ENCODE measurements at places on chromosomes 1 and 21.

DNA sequence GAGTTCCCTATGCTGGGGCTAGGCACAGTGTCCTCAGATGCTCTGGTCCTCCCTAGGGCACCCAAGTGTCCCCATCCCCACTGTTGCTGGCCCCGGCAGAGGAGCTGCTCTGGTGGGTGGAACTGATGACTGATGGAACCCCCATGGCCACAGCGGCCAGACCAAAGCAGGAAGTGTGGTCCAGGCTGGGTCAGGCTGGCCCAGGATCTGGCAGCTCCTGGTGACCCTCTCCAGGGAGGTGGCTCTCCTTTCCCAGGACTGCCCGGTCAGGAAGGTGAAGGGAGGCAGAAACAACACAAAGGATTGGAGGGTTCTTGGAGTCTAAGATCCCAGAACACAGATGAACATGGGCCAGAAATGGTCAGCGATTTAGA, 1.1 kb downstream of the NKAIN1 start:
- DNase-seq = no peak

GRCh38 chr1:150441121-150441520, 46.1 kb upstream of the TARS2 start:
- DNase-seq = no peak

- no peak for DNase-seq
These were observed 201.7 kb downstream of the FGGY start for GRCh38 chr1:59498640-59499039.

DNA sequence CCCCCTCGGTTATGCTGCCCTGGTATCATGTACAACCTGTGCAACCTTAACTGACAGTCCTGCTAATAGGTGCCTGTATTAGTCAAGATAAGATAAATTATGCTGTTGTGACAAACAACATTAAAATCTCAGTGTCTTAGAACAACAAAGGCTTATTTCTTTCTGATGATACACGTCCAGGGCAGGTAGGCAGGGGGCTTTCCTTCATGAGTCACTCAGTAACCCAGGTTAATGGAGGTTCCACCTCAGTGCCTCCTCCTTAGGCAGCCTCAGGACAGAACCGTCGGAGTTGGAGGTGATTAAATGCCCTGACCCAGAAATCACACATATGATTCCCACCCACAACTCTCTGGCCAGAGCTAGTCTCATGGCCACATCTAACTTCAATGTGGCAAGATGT, 94.6 kb upstream of the CASZ1 start:
- DNase-seq = no peak

GRCh38 chr1:234771642-234772344, 161.8 kb upstream of the IRF2BP2 start:
- DNase-seq = no peak

DNA sequence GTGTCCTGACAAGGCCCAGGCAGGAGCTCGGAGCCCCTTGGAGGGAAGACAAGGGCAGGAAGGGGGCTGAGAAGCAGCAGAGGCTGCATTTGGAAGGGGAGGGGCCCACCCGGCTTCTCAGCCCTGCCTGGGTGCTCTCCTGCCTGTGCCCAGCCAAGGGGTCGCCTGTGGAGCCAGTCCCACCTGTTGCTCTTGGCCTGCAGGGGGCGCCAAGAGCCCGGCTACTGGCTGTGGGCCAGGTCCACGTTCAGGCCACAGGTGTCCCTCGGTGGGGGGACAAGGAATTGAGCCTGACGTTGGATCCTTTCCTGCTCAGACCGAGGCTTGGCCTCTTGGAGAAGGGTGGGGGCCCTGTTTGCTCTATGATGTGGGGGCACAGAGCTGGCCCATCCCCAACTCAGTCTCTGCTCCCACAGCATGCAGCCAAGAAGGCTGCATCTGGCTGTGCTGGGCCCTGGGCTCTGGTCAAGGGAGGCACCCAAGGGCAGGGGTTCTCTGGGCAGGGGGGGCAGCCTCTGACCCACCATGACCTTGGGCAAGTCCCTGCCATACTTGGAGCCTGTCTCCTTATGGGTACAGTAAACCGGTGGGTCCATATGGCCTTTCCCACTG, 10.9 kb downstream of the WNT4 start:
- DNase-seq = no peak

GRCh38 chr1:25572708-25573590, 29.5 kb downstream of the LDLRAP1 start:
- DNase-seq = peak; percentile 37

- no peak for DNase-seq
These were observed 42.8 kb upstream of the MARK1 start for GRCh38 chr1:220485131-220485530.

DNA sequence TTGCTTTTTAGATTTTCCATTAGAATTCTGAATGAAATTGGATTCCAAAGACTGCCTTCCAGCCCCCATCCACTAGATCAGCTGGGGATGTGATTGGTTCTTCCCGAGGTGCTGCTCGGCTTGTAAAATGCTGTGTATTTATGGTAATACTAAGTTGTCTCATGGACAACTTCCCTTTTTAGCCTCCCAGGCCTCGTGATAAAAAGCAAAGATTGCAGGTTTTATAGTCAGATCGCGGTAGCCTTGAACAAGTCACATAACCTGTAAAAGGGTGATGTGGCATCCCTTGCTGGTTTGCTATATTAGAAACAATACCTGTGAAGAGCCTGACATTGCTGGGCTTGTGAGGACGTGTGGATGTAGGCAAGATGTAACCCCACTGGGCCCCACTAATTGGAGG, 10.4 kb downstream of the MUL1 start:
- no peak for DNase-seq

DNA sequence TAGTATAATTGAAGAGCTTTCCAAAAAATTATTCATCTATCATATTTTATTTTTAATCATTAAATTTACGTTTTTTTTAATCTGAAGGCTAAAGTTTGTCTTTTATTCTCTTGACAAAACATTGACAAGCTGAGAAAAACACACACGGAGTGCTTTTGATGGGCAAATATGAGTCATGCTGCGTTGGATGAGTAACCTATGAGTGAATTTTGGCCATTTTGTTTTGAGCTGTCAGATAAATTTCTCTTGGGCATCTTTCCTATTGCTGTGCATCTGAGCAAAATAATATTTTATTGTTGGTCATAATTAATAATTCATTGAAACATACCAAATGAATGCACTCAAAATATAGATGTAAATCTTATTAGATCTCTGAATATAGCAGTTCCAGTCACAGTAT, 1144.1 kb upstream of the ADGRL2 start:
- DNase-seq = no peak

- no peak for DNase-seq
These were observed 91.9 kb downstream of the COLGALT2 start for GRCh38 chr1:183945428-183946319.

GRCh38 chr1:52139817-52140540, 1.9 kb upstream of the ZFYVE9 start:
- no peak for DNase-seq

DNA sequence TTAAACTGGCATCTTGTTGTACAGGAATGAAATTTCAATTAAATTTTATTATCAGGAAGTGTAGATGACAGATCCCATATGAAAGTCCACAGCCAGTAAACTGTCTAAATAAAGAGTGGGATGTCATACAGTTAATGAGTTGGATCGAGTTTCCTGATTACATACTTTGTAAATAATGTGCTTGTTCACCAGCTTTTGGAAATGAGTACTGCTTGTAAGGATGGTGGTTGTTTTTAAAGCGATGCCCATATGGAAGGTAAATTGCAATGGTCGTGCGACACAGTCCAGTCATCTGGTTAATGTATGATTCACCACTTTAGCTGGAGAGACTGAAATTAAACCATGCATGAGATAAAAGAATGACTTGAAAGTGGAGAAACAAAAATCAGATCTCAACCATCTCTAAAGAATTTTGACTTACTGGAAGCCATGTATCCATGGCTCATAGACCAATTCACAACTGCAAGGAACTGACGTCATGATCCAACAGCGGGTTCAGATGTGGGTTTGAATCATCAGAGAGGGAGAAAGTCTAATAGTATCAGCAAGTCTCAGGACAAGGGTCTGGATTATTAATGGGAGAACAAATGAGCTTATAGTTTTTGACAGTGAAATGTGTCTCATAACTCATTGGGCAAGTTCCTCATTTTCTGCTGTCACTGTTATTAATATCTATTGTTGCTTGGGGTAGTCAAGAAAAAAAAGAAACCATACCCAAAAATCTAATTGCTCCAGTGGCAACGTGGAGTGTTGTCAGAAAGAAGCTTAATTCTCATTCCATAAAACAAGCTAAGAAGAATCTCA, 49.0 kb downstream of the MAP10 start:
- DNase-seq = no peak

- no peak for DNase-seq
These were observed 97.9 kb downstream of the ERG start for GRCh38 chr21:38400195-38400919.

- DNase-seq = no peak
These were observed 8.9 kb upstream of the GOLT1A start for GRCh38 chr1:204222764-204223055.

DNA sequence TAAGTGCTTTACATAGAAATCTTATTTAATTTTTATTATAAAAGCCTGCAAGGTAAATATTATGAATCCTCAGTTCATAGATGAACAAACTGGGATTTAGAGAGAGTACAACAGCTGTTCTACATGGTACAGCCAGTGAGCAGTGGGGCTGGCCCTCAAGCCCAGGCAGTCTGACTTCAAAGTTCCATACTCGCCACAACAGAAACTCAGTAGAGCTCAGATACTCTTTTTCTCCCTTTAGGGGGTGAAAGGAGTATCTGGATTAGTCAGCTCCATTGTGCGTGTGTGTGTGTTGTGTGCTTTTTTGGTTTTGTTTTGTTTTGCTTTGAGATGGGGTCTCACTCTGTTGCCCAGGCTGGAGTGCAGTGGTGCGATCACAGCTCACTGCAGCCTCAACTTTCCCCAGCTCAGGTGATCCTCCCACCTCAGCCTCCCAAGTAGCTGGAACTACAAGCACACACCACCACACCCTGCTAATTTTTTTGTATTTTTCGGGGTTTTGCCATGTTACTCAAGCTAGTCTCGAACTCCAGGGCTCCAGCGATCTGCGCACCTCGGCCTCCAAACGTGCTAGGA, 378.5 kb downstream of the SMYD3 start:
- no peak for DNase-seq

DNA sequence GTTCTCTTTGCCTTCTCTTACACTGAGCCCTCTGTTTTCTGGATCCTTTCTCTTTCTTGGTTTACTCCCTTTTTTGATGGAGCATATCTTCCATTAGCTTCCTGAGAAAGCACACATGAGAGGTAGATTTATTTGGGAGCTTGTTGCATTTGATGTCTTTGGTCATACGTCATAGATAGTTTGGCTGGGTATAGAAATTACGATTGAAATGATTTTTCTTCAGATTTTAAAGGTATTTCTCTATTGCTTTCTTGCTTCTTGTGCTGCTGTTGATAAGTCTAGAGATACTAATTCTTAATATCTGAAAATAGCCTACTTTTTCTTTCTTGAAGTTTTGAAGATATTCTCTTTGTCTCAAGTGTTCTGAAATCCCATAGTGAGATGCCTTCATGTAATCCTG, 45.3 kb upstream of the RUNX3 start:
- DNase-seq = no peak

- DNase-seq = no peak
These were observed 89.9 kb downstream of the FOXD2 start for GRCh38 chr1:47527653-47528272.

DNA sequence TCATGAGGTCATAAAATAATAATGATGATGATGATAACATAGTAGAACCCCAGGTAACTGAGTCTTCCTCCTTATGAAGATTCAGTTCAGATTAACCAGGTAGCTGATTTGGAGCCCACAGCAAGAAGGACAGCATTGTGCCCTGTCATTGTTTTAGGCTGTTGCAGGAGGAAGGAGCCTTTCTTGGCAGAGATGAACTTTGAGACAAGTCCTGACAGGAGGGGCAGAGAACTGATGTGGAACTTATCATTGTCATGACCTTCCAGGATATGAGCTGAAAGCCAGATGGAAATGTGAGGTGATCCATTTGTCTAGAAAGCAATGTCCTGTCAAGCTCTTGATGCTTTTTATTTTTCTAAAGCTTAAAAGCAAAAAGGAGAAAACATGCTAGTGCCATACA, 132.6 kb upstream of the COA6 start:
- DNase-seq = no peak

DNA sequence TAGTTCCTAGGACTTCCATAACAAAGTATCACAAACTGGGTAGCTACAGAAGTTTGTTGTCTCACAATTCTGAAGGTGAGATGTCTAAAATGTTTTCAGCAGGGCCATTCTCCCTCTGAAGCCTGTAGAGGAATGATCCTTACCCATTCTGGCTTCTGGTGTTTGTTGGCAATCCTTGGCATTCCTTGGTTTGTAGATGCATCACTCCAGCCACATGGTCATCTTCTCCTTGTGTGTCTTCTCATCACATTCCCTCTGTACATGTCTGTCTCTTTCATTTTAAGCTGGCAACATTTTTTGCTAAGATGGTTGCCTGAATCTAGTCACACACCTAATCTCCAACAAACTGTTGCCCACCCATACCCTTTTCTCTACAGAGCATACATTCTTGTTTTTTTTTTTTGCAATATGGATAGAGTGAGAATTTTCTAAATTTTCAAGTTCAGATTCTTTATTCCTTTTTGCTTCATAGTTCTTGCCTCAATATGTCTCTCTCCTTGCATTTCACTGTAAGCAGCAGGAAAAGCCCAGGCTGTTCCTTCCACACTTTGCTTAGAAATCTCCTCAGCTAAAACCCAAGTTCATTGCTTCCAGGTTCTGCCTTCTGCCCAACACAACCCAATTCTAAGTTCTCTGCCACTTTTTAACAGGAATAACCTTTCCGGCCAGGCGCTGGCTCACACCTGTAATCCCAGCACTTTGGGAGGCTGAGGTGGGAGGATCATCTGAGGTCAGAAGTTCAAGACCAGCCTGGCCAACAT, 18.3 kb downstream of the ZBED6 start:
- DNase-seq = no peak

GRCh38 chr1:246091477-246091876, 415.6 kb downstream of the SMYD3 start:
- DNase-seq = no peak

DNA sequence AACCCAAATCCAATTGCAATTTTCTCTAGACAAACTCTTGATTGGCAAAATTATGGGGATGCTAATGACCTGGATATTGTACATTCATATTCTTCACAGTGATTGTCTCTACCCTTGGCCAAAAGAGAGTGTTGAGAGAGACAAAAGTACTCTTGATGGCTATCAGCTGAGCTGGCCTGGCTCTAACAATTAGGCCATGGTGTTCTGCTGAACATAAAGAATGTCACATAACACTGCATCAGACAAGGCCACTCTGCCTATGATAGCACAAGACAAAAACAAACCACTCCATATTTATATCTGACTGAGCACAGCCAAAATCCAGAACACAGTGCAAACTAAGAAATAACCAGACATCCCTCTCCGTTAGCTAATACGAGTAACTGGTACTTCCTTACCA, 101.7 kb downstream of the ADAMTS1 start:
- DNase-seq = peak; percentile 35

- peak; percentile 13 for DNase-seq
These were observed 3.3 kb upstream of the B4GALT3 start for GRCh38 chr1:161180639-161181038.

Data from midbrain (tissue), 1 donor.